Suppressor macrophage treated with lipopolysaccharide for 4 hours (primary cell): ENCODE measurements at places on chromosomes 5 and 9.

GRCh38 chr9:98359569-98359968, 104.1 kb upstream of the TBC1D2 start:
- DNase-seq, result no peak

GRCh38 chr5:27788184-27788583, 749.8 kb upstream of the CDH9 start:
- DNase-seq, result no peak

- no peak for DNase-seq
Observed at GRCh38 chr9:121662891-121663580, 11.6 kb downstream of the DAB2IP start.

DNA sequence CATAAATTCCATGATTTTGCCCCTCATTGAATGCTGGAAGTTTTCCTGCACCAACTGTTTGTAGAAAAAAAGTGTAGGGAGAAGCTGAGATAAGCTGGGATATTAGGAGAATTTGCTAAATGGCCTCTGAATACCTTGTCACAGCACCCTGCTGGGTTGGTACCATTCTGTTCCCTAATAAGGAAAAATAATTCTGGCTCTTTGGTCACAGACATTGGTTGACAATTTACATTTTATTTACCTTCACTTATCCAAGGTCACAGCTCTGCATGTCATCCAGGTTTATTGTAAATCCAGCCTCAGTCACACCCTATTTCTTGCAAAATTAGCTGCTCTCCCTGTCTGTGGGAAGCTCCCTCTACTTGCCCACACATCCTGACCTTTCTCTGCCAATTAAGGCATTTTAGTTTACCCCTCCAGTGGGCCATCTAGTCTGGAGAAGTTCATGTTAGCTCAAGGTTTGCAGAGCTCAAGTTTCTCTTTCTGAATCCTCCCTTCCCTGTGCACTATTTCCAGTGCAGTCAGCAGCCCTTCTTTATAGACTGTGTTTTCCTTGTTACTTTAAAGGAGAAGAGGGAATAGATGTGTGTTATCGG, 115.4 kb upstream of the NTRK2 start:
- DNase-seq, result no peak

DNA sequence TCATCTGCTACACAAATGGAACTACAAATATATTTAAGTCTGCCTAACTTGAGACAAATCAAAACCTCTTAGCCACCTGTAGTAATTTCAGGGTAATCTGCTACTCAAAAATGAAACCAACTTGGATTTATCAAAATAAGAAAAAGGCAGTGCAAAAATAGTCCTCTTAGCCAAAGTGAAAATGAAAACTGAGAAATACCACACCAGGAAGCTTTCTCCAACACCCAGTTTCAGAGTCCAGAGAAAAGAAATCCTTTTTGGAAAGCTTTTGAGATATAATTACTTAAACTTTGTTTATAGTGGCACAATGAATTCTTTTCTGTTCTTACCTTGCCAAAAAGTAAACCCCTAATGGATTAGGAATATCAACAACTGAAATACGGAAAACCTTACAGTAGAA, 990.4 kb downstream of the EFNA5 start:
- no peak for DNase-seq

DNA sequence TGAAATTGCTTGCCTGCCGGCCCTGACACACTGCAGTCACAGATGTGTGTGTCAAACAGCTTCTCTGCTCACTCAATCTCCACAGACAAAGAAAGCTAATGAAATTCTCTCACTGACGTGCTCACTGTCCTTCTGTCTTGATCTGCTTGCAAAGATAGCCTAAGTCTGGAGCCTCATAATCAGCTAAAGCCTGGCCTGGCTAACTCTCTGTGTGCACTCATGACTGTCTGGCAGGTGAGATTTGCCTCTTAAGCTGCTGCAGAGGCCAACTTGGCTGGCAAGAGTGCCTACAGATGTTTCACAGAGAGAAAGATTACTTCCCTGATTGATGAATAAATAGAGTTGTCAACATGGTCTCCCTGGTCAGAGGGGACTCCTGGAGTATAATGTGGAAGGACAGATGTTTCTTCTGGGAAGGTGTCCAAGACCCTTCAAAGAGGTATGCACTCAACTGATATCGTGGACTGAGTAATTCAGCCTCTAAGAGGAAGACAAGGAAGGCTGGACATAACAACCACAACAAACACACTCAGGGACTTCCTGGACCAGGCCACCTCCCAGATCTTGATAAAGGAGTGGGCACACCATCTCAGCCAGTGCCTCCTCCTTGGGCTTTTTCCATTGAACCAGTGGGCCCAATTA, 362.0 kb downstream of the SPOCK1 start:
- DNase-seq, result no peak

DNA sequence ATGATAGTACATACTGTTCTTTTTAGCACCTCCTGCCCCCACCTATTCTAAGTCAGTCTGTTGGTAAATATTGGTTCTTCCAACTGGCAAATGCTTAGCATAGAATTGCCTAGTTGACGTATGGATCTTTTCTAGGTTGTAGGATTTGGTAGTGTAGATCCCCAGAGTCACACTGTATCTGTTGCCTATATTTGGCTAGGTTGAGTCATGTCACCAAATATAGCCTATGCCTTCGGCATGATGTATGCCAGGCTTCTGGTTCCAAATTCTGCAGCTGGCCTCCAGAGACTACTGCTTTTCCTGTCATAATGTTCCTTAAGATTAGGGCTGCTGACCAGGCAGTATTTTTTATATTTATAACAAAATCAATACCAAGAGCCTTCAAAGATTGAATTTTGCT, 38.2 kb downstream of the CPEB4 start:
- DNase-seq, result peak; percentile 20

DNA sequence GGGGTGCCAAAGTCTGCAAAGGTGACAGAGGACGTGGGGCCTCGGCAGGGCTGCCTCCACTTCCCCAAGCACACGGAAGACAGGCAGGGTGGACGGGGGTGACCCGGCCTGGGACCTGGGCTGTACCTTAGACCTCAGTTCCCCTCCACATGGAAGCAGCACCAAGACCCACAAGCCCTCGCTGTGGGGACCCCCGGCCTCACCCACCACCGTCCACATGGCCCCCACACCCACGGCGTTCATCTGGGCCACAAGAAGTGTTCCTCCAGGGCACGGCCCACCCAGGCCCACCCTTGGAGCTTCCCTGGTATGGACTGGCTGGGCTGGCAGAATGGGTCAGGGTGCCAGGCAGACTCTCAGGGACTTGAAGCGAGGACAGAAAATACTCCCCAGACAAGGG, 45.8 kb upstream of the NKD2 start:
- DNase-seq, result no peak

DNA sequence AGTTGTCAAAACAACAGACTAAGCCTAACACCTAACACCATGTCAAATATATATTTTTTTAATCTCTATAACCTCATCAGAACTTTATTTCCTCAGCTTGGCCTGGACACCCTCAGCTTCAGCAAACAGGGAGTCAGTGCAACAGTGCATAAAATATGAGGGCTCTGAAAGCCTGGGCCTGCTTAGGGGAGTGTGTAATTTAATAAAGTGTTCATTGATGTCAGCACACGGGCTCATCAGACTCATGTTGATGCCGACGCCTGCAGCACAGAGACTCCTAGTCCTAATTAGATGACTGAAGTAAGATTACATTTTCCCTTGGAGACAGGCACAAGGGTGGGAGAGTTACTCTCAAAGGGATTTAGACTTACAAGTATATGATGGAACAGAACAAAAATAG, 37.8 kb downstream of the CDH10 start:
- DNase-seq, result no peak

DNA sequence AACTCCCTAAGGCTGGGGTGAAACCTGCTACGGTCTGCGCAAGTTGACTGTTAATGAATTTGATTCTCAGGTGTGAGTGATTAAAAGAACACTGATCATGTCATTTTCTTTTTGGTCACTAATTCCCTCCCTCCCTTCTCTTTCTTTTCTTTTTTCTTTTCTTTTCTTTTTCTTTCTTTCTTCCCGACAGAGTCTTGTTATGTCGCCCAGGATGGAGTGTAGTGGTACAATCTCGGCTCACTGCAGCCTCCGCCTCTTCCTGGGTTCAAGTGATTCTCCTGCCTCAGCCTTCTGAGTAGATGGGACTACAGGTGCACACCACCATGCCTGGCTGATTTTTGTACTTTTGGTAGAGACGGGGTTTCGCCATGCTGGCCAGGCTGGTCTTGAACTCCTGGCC, 2.6 kb downstream of the ANXA1 start:
- DNase-seq, result no peak

DNA sequence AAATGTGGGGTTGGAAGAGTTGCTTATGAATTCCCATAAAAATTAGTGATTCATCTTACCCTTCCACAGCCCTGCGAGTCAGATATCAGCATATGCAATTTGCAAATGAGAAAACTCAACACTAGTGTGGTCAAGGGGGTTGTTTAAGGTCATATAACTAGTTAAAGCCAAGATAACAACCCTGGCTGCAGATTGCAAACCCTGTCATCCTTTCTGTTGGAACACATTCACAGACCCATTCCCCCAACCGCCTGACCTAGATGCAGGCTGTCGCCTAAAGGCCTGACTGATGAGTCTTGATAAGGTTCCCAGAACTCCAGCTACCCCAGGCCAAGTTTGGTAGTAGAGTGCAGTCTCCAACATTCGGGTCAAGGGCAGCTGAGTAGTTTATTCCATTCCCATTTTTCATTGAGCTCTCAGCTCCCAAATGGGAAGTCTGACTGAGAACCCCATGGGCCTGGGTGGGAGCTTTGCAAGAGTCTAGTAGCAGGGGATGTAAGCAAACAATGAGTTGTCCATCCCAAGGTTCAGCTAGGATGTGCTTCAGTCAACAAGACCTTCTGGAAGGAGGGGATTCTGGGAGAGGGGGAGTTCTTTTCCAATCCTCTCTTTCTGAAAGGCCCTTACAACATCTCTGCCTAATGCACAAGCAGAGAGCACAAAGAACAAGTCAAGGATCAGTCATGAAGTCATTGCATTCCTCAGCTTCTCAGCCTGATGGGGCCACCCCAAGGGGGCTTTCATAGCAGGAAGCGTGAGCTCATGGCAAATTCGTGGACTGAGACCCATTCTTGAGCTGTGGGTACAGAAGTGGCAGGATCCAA, 40.3 kb downstream of the ADAM19 start:
- DNase-seq, result peak; percentile 49

DNA sequence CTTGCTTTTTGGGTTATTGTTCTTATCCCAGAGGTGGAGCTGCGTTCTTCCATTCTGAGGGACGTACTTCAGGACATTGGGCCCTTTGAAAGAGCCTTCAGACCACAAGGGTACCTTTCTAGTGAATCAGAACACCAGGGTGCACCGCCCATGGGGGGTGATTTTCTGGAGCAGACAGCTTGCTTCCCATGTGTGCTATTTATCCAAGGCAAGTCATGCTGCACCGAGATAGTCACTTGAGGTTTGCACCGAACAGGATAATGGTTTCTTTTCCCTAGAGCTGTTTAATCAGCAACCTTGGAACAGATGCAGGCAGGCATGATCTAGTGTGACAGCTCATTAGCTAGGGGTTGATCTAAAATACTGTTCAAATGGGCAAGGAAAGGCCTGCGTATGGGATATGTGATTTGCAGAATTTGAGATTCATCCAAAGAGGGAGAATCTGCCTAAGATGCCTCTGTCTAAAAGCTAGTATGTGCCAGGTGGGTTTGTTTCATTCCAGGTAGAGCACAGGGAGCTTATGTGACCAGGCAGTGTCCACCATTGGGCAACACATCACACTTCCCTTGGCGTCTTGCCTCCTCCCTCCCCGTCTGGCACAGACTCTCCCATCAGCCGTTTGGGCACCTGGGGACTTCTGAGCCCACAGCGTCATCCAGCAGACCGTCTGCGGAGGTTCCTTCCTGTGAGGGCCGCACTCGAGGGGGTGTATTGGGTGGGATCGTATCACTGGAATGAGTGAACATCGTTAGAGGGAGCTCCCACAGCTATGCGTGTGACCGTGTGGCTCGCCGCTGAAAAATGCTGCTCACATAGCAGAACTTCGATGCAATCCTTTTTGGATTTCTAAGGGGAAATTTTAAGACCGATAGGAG, 23.0 kb downstream of the ABL1 start:
- DNase-seq, result no peak

DNA sequence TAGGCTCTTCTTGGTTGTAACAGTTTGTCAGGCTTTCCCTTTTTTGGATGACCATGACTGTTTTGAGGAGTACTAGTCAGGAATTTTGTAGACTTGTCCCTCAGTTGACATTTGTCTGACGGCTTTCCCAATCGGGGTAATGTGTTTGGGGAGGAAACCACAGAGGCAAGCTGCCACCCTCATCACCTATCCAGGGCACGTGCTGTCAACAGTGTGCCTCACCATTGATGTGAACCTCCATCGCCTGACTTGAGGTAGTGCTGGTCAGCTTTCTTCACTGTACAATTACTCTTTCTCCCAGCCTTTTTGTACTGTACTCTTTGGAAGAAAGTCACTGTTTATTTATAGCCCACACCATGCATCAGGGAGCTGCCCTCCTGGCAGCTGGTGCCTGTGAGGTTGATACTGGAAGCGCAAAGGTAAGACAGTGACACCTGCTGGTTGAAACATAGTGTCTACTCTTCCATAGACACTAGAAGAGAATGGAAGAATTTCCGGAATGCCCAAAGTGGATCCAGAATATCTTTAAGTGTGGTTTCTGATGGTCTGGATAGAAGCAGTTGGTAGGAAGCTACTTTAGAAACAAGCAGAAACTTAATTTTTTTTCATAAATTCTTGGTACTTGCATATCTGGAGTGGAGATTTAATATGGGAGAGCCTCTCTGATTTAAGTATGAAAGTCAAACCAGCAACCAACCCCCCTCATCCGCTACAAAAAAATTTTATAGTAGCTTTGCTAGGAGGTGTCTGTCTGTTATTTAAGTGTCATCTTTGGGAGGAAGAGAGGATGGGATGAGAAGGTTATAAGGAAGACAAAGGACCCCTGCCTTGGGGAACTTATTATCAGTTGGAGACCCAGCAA, 69.3 kb downstream of the SNX30 start:
- peak; percentile 42 for DNase-seq

DNA sequence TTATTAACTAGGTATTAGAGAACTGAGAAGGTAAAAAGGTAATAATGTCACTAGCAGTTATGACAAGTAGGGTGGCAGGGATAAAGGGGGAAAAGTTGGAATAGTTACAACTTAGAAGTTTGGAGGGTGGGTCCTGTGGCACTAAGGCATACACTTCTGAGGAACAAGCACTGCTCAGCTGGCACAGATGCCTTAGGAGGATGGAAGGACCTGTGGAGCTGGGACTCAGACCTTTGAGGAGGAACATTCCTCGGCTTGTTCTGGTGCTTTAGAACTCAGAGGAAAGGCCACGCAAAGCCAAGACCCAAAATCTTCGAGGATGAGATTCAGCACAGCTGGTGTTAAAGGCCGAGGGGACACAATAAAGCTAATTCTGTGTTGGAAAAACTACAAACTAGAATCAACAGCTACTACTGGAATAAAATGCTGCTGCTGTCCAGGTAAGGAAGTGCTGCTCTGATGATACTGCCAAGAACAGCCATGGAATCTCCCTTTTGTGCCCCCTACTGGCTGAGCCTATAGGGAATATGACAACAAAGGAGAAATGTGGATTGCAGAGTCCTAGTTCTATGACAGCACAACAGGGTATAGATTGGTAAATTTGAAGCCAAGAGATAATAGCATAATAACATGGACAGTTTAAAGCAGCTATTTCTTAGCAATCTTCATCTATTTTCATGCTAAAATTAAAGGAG, 126.7 kb downstream of the SLC25A46 start:
- DNase-seq, result no peak
